Activated CD4-positive, alpha-beta T cell treated with anti-CD3 and anti-CD28 coated beads, Interleukin-2, amount 10 ng/mL, durations not matched to agents 7 days and 5 days (primary cell): ENCODE measurements at places on chromosomes 1 and 21. TPM values are rescaled to one million over a fixed set of nuclear protein-coding genes. Genes with fewer than 3 reads are reported as not detected.

- H3K4me3 ChIP-seq, result peak overlapping the region; percentile 71
- H3K4me1 ChIP-seq, result peaks cover 33% of the 10 kb centered on the region
- peaks cover 5% of the 10 kb centered on the region for H3K36me3 ChIP-seq
- H3K27me3 ChIP-seq, result peaks cover 16% of the 10 kb centered on the region
Measured at GRCh38 chr1:231039161-231040018, 664 bp downstream of the FAM89A start.

- no peak overlapping the region for H3K4me3 ChIP-seq
- no peak overlapping the region for H3K27ac ChIP-seq
- H3K36me3 ChIP-seq, result no peaks in the 10 kb centered on the region
- H3K4me1 ChIP-seq, result no peaks in the 10 kb centered on the region
- no peaks in the 10 kb centered on the region for H3K27me3 ChIP-seq
- DNase-seq, result no peak
Measured at GRCh38 chr1:81706650-81707435, 93.9 kb upstream of the ADGRL2 start.

DNA sequence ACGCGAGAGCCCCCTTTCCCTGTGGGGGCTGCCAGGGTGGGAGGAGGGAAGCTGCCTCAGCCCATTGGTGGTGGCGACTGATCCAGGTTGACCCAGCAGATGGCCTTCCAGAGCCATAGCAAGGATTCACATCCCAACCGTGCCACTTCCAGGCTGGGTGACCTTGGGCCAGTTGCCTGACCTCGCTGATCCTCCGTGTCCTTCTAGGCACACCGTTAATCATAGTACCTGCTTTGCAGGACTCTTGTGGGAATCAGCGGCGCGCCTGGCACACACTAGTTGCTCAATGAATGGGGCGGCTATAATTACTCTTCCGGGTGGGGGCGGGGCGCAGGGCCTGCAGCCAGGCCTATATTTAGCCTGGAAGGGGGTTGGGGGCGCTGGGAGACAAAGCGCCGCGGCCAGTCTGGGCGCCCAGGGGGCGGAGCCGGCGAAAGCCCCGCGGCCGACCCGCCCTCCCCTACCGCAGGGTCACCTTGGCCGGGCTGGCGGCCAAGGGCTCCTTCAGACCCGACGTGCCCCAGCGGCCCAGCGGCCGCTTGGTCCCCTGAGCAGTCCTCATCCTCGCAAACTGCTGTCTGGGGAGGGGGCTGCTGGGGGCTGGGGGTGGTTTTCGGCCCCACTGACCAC lies 5.1 kb downstream of the HSPB7 start:
- no peak overlapping the region for H3K27ac ChIP-seq
- no peaks in the 10 kb centered on the region for H3K27me3 ChIP-seq
- peak; percentile 26 for DNase-seq
- no peaks in the 10 kb centered on the region for H3K36me3 ChIP-seq

DNA sequence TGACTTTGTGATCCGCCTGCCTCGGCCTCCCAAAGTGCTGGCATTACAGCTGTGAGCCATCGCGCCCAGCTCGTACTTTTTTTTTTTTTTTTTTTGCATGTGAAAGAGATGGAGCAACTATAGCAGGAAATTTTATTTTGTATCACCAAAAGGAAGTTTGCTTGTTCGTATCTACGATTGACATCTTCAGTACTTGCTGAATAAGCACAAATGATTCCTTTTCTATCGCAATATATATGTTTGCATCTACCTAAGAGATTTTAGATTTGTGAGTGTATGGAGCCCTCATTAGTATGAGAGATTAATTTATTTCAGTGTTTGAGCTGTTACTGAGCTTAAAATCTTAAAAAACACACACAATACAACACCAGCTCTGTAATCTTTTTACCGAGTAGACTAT lies 143.1 kb downstream of the NFIA start:
- no peak for DNase-seq
- H3K4me3 ChIP-seq, result no peak overlapping the region
- no peaks in the 10 kb centered on the region for H3K36me3 ChIP-seq
- H3K27ac ChIP-seq, result no peak overlapping the region

Gene C1QTNF12
- 1.2 TPM for total RNA-seq

Gene FMO2
- total RNA-seq, result not detected

Gene SMPDL3B
- total RNA-seq, result 0.21 TPM

Gene CD244
- 2.1 TPM for total RNA-seq
